NCI-H2081 treated with DMSO at 0.1 percent for 48 hours (cell line): ENCODE measurements at places on chromosomes 16 and 17.

GRCh38 chr17:4987767-4988567 is 492 bp upstream of the CAMTA2 start:
- DNase-seq: no peak

DNA sequence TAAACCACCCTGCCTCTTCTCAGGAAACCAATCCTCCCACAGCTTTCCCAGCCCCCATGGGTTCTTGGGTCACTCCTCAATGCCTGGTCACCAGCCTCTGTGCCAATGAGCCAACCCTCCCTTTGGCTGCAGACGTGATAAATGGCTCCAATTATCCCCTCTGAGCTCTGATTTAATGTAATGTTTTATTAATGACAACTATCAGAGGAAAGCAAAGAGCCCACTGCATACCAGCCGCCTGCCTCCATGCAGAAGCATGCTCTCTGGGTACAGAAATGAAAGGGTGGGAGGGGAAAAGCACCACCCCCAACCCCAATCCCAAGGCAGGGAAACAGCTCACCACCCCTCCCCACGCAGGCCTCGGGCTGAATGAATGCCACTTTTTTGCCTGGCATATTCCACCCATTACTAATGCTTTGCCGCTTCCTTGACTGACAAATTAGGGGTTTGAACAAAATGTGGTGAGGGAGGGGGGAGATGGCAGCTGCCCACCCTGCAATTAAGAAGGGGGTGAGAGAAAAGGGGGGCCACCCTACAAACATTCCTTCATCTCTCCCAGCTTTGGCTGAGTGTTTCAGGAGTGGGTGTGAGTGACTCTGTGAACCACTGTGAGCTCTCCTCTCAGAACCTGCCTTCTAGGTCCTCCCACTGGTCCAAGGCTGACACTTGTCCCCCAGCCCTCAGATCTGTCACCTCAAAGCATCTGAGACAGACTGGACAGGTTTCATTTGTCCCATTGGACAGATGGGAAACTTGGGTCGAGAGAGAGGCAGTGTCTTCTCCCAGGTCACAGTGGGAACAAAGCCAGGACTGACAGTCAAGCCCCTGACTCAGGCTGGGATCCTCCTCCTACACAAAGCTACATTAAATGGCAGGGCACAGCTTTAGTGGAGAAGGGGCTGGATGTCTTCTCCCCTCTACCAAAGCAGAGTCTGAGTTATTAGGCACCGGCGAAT is 161.5 kb downstream of the TMEM132E start:
- no peak for DNase-seq

- DNase-seq: no peak
Observed at GRCh38 chr16:17311333-17312093, 159.2 kb downstream of the XYLT1 start.

- DNase-seq: no peak
Observed at GRCh38 chr16:24234737-24235136, 21.4 kb upstream of the CACNG3 start.

GRCh38 chr17:12512694-12513355 is 152.9 kb upstream of the MYOCD start:
- no peak for DNase-seq

DNA sequence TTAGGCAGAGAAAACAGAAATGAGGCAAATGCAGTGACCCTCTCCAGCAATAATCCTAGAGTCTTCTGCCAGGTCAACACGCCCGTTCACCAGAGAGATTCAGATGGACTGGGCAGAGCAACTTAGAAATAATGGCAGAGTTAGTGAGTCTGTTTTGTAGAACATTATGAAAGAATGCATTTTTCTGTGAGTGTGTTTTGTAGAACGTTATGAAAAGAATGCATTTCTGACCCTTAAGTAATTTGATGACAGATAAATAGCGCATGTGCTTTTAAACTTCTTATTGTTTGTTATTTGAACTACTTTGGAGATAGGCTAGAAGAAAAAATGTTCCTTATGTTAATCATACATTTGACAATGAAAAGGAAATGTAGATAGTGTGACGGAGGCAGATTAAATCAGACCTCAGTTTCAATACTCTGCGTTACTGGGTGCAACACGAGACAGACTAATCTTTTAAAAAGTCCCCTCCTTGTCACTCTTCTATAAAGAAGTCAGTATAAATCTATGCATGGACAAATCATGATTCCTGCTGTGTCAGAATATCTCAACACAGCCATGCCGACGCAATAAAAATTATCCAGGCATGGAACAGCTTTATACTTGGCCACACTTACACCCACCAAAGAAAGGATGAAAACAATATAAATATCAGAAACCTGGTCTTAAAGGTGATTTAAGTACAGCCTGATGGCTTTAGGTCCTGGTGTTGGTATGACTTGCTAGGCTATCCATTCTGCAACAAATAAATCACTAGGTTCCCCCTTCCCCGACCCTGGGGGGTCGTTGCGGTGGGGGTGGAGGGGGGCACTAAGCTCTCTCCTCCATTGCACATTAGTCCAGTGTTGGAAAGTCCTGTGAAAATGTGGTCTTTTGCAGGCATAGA is 47.8 kb downstream of the MARCHF10 start:
- DNase-seq: no peak

DNA sequence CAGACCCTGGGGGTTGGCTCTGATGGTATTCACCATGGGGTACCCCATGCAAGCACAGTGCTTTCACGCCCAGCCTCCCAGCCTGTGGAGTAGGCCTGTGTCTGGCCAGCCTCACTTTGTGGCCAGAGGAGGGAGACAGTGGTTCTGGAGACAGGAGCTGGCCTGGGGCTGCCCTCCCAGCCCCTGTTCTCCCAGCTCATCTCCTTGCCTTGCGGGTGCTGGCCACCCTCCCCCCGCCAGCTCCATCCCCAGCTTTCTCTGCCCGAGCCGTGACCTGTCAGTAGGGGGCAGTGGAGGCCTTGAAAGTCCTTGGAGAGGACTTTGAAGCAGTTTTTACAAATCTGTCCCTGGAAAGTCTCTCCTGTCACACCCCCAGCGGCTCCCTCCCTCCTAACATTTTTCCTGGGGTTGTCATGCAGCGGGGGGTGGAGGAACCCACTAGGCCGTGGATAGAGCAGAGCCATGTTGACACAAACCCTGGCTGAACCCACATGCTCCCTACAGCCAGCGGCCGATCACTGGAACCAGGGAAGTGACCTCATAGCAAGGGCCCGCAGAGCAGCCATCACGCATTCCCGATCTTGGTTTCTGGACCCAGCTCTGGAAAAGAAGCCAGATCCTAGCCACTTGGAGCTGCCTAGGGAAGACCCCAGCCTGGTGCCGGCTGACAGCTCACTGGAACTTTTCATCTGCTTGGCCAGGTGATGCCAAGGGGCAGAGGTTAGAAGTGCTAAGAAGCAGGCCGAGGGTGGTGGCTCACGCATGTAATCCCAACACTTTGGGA is 289.4 kb downstream of the SEC14L1 start:
- DNase-seq: no peak
